Small intestine (tissue), 16 donors: ENCODE measurements at places on chromosomes 1 and 21.

GRCh38 chr21:26679284-26679683, 106.2 kb upstream of the CYYR1 start:
- no peak for DNase-seq

DNA sequence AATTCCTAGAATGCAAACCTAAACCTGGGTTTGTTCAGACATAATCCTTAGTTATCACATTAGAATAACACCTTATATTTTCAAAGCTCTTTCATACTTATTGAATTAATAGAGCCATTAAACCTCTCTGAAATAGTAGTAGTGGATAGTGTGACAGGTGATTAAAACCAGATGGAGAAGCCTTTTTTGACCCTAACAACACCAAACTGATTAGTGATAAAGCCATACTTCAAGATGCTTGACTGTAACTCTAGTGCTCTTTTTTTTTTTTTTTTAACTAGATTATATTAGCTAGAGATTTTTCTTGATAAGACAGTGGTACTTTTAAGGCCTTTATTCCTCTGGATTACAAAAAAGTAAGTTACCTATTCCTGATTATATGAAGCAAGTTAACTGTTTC, 190.1 kb downstream of the ST6GALNAC3 start:
- no peak for DNase-seq

DNA sequence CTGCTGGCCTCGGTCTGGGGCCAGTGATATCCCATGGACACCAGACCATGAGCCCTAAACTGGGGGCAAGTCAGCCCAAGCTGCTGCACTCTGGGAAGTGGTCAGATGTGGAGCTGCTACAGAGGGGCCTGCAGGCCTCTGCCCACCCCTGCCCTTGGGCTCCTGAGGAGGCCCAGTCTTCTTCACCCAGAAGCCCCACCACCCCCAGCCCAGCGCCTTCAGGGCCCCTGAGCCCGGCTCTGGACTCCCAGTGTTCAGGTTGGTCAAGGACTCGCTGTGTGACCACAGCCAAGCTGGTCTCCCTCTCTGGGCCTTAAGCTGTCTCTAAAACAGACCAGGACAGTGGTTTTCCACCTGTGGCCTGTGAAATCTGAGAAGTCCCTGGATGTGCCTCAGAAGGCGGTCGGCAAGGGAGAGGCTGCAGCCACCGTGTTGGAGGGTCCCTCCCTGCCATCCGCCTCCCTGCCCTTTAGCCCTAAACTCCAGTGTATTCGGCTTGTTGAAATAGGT, 79.7 kb upstream of the TMEM51 start:
- DNase-seq: no peak

DNA sequence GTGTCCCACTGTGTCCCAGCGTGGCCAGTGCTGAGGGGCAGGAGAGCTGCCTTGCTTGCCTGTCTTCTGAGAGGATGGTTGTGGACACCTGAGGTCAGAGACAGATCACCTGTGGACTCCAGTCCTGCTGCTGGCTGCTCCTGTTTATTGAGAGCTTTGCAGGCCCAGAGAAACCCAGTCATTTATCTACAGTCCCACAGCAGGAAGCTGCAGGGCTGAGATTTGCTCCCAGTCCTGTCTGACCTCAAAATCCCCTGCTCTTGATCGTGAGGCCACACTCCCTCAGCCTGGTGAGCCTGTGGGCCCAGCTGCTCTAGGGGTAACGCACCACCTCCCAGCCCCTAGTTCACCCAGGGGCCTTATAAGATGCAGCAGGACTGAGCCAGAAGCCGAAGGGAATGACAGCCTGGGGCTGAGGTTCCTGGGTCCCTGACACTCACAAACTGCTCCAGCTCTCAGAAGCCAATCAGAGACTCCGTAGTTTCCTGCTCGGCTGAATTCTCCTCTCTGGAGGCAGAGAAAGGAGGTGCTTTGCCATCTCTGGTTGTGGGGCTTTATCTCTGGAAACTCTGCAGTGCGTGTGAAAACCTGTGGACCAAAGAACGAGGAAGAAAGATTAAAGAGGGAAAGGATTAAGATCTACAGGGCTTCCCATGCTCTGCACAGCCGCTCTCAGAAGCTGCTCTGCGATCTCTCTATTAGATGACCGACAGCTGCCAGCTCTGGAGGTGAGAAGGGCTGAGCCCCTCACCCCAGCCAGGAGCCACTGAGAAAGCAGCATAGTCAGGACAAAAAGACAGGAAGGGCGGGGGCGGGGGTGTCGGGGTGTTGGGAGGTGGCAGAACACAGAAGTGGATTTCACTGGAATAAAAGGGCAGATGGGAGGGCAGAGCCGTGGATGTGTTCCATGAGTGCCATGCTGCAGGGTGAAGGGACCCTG, 39.1 kb downstream of the UBIAD1 start:
- DNase-seq: no peak

GRCh38 chr1:37734629-37735591, 30.0 kb downstream of the EPHA10 start:
- DNase-seq: peak; percentile 33

DNA sequence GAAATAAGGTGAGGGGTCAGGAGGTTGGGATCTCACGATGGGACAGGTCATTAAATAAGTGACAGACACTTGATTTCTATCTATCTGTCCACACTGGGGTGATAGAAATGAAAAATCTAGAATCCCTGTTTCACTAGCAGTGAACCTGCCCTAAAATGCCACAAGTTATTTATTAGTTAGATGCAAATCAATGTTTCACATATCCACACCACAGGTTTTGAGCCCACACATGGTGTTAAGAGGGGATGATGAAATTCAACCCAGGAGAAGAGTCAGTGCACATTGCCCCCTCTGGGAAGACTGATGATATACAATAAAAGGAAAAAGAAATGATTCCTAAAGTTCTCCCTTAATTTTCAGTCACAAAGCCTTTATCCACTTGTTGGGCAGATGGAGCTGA, 10.1 kb upstream of the NTPCR start:
- DNase-seq: no peak

- no peak for DNase-seq
Measured at GRCh38 chr1:244322791-244323521, 128.8 kb downstream of the ADSS2 start.

- no peak for DNase-seq
Measured at GRCh38 chr1:154809436-154810413, 60.4 kb downstream of the KCNN3 start.

DNA sequence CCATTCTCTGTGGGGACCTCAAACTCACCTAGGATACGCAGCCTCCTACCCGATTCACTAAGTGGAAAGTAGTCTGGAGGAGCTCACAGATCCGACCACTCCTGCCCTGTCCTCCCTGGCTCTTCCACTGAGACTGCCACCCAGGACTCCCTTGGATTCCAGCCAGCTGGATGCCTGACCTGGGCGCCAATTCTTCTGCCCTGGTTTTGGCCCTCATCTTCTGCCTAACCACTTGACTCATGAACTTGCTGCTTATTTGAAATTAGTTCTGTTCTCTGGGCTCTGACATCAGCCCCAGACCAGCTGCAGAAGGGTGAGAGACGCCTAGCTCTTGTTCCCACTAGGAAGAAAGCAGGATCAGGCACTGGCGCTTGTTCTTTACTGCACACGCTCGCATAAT, 48.9 kb downstream of the SLC35D1 start:
- no peak for DNase-seq
